Stimulated activated naive CD8-positive, alpha-beta T cell treated with anti-CD3 and anti-CD28 coated beads, Interleukin-15, amount 100 ng/mL, for 72 hours (primary cell): ENCODE measurements at places on chromosomes 2 and 18.

DNA sequence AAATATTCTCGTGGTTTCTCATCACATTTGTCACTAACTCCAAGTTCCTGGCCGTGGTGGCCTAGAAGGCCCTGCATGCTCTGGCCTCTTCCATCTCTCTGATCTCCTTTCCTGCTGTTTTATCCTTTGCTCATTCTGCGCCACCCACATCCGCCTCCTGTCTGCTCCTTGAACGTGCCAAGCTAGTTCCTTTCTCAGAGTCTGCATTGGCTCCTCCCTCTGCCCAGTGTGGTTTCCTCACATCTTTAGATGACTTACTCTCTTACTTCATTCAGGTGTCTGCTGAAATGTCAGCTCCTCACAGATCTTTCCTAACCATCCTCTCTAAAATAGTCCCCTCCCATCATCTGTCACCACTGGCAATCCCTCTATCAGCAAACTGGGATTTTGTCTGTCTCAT is 158.6 kb upstream of the RBMS1 start:
- DNase-seq: peak; percentile 30

GRCh38 chr2:163405298-163405697 is 330.5 kb downstream of the FIGN start:
- DNase-seq: no peak

GRCh38 chr2:191465766-191466420 is 212.0 kb upstream of the NABP1 start:
- DNase-seq: no peak

DNA sequence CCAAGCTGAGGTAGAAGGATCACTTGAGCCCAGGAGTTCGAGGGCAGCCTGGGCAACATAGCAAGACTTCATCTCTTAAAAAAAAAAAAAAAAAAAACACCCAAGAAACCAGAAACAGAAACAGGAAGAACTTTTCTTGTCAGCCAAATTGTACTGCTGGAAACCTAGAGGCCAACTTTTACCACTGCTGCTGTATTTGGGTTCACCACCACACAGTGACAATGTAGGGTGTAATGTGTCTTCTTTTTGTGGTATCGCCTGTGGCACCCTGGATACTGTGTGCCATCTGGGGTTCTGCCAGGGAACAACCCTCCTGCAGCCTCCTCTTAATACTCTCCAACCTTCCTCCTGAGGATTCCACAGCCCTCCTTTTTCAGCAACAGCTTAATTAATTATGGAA is 72.6 kb downstream of the STK39 start:
- DNase-seq: peak; percentile 18

DNA sequence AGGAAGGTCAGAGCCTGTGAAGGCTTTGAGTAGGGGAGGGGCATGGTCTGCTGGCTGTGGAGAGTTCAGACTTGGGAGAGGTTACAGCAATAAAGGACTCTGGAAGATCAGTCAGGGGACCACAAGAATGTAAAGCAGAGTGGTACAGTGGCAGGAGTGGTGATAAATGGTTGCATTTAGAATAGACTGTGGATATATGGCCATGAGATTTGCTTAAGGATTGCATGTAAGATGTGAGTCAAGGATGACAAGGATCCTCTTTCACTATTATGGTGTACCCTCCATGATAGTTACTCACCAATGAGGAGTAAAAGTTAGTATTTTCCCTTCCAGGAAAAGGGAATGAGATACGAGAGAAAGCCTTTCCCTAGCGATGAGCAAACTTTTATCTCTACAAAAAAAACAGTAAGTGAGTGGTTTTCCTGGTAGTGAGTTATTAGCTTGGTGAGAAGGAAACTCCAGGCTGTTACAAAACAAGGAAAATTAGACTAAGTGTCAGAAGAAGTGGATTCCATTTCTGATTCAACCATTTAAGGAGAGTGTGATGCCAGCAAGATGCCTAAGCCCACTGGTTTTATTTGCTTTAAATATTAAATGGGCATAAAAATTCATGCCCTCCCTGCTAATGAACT is 818.0 kb upstream of the ACVR2A start:
- no peak for DNase-seq

- DNase-seq: peak; percentile 15
These were observed 979 bp downstream of the LONRF2 start for GRCh38 chr2:100321179-100321865.

DNA sequence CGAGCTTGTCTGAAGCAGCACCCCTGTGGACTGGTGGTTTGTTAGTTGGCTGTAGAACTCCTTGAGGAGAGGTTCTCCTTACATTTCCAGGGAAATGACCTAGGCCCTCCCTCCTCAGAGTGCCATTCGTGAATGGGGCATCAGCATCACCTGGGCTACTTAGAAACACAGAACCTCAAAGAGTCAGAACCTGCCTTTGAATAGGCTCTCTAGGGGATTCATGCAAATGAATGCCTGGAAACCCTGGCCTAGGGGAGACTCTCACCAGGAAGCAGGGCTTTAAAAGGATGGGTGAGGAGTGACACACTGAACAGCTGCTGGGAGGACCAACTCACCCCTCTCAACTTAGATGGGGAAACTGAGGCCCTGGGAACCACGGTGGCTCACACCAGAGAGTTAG is 2.1 kb upstream of the MOCOS start:
- no peak for DNase-seq
